ENCODE measurements at places on chromosomes 4 and X. TPM values are rescaled to one million over a fixed set of nuclear protein-coding genes. Genes with fewer than 3 reads are reported as not detected.
A peak's percentile ranks its signal among the peaks of the same experiment; 100 is the strongest.

- no peak for DNase-seq
These were observed 67.9 kb downstream of the KLHL8 start for GRCh38 chr4:87152310-87153041.

GRCh38 chr4:56953680-56954520 lies 23.5 kb downstream of the NOA1 start:
- no peak for DNase-seq

- no peak for DNase-seq
These were observed 261.4 kb downstream of the DHX15 start for GRCh38 chr4:24322995-24323394.

- DNase-seq: no peak
These were observed 26.8 kb downstream of the TRMT2B start for GRCh38 chrX:101025126-101025525.

- DNase-seq: no peak
These were observed 863.3 kb downstream of the CENPC start for GRCh38 chr4:66681962-66682361.

PDHA2 gene
- polyA plus RNA-seq: not detected

- DNase-seq: no peak
These were observed 23.9 kb upstream of the MXD4 start for GRCh38 chr4:2285613-2286381.

DNA sequence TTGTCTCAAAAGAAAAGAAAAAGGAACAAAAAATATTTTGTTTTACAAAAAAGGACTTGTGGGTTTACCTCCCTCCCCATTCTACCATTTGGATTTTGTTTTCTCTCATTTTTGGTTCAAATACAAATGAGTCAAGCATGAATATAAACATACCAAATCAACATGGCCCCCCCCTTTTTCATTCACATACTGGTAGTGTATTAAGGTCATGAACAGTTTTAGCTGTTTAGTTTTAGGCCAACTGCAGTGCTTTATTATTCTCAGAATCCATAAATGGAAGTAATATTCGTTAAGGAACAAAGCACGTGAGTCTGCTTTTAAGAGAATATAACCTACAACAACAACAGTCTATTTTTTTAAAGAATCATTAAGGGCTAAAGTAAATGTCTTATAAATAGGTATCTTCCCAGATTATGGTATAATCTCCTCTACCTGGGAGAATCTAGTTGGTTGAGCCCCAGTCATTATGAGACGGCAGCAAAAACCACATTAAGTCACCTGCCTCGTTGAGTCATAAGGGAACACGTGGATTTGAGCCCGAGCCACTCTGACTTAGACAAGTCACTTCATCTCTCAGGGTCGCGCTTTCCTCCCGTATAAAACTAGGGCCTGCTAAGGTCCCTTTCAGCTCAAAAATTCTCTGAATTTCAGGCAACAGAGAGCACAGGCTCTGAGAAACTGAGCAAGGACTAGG lies 26.7 kb downstream of the BCLAF3 start:
- DNase-seq: no peak

EGF gene
- polyA plus RNA-seq: 1.4 TPM

DNA sequence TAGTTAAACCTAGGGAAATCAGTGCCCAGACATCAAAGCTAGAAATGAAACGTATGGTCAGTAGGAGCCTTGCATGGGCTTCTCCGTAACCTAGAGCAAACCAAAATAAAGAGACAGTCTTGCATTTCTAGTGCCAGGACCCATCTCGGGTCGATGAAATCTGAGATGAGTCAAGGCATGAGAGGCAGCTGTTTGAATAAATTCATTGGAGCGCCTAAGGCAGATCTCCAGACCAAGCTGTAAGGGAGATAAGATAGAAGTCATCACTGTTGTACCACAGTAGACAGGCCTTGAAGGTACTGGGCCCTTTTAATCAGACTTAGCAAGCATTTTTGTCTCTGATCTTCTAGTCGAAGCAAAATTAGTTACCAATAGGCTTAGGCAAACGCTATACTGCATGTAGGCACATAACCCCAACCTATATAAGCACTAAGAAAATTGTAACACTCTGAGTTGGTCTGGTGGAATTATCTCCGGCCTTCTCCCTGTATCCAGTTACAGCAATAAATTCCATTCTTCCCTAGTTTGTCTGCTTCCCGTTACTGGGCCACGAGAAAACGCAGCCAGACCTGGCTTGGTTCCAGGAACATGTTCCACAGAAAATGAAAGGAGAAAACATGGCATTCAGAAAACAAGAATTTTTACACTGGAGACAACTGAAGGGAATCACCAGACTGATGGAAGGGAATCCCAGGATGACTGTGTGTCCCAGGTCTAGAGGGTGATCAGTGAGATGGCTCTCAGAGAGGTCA lies 21.1 kb upstream of the PAPSS1 start:
- peak; percentile 61 for DNase-seq

DNA sequence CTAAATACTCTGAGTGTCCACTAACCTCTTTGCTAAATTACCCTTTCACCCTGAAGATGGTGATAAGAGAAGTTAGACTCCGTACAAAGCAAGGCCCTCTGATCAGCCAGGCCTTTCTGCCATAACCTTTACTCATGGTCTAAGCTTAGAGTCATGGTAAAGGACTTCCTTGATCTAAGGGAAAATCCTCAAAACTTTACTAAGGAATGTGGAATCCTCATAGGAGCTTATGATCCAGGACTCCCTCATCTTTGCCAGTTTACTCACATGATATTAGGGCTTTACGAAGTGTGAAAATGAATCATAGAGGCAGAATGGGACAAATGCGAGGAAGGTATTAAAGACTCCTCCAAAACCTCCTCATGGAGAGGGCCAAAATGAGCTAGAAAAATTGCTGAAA lies 7.9 kb upstream of the FAM13A start:
- no peak for DNase-seq

DNA sequence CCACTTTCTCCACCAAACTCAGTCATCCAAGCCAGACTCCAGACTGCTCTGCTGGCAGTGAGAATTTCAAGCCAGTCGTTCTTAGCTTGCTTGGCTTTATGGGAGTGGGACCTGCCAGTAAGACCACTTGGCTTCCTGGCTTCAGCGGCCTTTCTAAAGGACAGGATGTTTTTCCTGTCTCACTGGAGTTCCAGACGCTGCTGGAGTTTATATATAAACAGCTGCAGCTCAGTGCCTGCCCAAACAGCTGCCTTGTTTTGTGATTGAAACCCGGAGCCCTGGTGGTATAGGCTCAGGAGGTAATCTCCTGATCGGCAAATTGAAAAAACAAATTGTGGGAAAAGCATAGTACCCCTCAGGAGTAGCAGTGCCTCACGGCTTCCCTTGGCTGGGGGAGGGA lies 1165.8 kb upstream of the ADGRL3 start:
- DNase-seq: peak; percentile 18

GRCh38 chrX:40285876-40286275 lies 188.1 kb upstream of the BCOR start:
- DNase-seq: no peak

RHOXF1 gene
- 0.37 TPM for polyA plus RNA-seq

SPANXA2 gene
- polyA plus RNA-seq: not detected

GRCh38 chrX:131068945-131069719 lies 11.0 kb downstream of the ARHGAP36 start:
- DNase-seq: peak; percentile 21

GRCh38 chr4:101419336-101420135 lies 72.2 kb upstream of the PPP3CA start:
- DNase-seq: no peak

DNA sequence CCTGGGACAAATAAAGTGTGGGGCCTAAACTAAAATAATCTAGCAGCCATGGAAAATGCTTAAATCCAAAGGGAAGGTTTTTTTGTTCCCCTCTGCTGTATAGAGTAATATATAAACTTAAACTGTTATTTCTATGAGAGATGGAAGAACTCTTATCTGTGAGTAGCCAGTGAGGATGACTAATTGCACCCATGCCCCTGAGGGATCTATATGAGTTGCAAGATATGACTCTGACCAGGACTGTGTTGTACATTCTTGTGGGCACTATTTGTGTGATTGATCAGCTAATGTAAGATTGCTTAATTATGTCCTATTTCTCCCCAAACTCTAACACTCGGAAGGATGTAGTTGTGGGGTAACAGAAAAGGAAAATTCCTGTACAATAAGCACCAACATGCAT lies 35.2 kb upstream of the AMBN start:
- DNase-seq: no peak

UBQLN2 gene
- 7.7 TPM for polyA plus RNA-seq

DNA sequence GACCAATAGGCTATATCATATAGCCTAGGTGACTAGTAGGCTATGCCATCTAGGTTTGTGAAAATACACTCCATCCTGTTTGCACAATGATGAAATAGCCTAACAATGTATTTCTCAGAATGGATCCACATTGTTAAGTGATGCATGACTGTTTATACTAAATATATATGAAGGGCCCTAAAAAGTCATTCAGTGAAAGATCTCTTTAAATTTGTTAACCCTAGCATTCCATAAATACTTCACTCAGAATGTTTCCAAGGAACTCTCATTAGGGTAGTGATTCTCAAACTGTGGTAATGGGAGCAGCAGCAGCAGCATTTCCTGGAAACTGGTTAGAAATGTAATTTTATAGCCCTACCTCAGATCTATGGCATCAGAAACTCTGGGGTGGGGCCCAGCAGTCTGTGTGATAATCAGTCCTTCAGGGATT lies 74.9 kb downstream of the PRRG1 start:
- no peak for DNase-seq

Data from lung (tissue), 17 donors.